T follicular helper cell (primary cell): ENCODE measurements at places on chromosomes 2 and 18.
A peak's percentile ranks its signal among the peaks of the same experiment; 100 is the strongest.

DNA sequence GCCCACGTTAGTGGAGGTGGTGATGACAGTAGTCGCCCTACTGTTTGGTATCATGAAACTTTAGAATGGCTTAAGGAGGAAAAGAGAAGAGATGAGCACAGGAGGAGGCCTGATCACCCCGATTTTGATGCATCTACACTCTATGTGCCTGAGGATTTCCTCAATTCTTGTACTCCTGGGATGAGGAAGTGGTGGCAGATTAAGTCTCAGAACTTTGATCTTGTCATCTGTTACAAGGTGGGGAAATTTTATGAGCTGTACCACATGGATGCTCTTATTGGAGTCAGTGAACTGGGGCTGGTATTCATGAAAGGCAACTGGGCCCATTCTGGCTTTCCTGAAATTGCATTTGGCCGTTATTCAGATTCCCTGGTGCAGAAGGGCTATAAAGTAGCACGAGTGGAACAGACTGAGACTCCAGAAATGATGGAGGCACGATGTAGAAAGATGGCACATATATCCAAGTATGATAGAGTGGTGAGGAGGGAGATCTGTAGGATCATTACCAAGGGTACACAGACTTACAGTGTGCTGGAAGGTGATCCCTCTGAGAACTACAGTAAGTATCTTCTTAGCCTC, 16.2 kb downstream of the MSH6 start:
- DNase-seq: no peak

- DNase-seq: no peak
Observed at GRCh38 chr18:61677435-61677970, 215.3 kb downstream of the RNF152 start.

DNA sequence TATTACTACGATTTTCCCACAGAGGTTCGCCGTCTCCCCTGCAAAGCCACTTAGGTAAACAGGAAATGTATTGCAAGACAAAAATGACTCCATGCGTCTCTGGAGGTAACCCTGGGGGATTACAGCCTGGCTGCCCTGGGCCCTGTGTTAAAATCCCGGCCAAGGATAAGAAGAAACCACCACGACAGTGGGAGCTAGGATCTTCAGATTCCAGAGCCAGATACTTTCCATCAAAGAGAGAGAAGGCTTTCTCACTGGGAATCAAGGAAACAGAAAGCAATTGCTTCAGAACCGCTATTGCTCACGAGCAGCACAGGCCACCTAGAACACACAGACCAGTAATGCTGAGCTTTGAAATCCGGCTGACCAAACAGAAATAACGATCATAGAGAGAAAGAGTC, 97.9 kb upstream of the ZNF516 start:
- DNase-seq: no peak

GRCh38 chr2:95374451-95374920, 28.0 kb upstream of the FAHD2A start:
- no peak for DNase-seq

GRCh38 chr2:196163285-196163684, 8.1 kb downstream of the STK17B start:
- DNase-seq: no peak

GRCh38 chr2:188114014-188114413, 177.7 kb upstream of the GULP1 start:
- no peak for DNase-seq

DNA sequence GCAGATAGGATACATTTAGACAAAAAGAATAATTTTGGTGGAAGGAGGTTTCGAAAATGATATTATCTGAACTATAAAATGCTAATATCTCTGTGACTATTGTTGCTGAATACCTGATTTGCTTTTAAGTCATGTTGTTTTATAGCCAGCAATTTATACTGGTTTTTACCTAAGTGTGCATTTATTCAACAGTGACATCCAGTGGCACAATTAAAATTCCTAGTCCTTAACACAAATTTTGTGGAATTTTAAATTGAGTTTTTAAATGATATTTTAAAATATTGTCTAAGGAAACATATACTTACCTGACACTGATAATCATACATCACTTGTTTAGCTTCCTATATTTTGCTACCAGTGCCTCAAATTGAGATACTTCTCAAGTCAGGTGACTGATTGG, 144.8 kb downstream of the ARHGAP28 start:
- DNase-seq: no peak

DNA sequence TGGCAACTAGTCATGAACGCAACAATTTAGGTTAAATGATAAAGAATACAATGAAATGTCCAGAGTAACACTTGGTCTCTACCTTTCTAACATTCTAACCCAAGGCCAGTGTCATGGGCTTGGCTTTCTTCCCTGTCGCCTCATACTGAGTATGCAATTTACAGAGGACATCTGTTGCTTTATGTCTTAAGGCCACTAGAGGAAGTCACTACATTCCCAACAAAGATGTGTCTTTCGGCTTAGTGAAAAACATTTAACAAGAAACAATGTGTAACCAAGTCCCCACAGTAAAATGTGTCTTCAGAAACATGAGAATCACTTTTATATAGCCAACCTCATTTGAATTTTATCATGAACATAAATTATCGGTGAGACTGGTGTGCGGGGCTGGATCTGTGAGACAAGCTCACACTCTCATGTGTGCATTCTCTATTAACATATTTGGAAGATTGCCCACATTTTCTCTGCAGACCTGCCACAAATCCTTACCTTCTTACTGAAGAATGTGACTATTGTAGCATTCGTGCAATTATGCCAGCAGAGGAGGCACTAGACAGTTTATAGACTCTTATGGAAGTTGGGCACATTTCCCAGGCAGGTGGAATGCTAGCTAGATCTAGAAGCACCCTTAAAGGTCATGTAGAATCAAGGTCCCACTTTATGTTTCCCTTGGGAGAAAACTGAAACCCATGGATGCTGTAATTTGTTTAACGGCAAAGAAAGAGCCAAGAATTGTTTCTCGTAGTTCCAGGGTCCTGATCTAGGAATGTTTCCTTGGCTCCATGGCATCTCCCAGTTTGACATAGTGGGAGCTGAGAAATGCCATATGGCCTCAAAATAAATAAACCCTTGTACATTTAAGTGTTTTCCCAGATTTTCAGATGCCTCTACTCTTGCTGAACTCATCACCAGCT, 101.8 kb downstream of the CD226 start:
- DNase-seq: no peak

- no peak for DNase-seq
Observed at GRCh38 chr18:54580202-54580729, 10.8 kb upstream of the DYNAP start.

- no peak for DNase-seq
Observed at GRCh38 chr2:229523663-229524062, 190.7 kb downstream of the DNER start.

GRCh38 chr18:23073996-23074606, 61.2 kb upstream of the CABLES1 start:
- DNase-seq: no peak

DNA sequence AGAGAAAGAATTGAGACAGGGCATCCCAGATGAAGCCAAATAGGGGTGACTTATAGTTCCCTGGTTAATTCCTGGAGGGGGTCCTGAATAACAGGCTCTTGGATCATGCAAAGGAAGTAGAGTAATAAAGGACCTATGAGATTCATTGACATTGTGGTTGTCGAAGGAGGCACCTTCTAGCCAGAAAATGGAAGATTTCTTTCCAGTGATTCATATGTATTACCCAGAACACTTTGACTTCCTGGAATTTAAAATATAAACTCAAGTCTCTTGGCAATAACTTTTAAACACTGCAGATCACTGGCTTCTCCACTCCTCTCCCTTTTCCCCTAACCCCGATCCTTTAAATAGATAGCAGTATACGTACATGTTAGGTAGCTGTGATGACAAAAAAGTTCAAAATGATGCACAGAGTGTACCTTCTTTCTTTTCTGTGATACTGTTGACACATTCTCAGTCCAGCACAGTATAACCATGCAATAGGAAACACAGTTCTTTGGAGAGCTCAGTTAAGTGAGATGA, 211.8 kb downstream of the LTBP1 start:
- DNase-seq: no peak

DNA sequence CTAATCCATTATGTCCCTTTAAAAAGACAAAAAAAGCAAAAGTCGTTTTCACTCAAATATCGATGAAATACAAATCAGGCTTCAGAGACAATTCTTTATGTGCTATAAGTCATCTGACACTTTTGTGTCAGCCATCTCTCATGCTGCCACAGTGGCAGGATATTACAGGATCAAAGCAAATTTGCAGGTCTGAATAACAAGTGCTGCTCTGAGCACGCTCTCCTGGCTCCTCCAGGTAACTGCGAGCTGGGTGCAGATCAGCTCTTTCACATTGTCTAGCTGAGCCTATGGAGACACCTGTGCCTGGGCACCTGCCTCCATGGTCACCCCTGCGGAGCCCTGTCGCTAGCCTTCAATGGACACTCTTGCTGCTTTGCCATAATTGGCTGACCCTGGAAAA, 250.2 kb upstream of the RAB12 start:
- no peak for DNase-seq

DNA sequence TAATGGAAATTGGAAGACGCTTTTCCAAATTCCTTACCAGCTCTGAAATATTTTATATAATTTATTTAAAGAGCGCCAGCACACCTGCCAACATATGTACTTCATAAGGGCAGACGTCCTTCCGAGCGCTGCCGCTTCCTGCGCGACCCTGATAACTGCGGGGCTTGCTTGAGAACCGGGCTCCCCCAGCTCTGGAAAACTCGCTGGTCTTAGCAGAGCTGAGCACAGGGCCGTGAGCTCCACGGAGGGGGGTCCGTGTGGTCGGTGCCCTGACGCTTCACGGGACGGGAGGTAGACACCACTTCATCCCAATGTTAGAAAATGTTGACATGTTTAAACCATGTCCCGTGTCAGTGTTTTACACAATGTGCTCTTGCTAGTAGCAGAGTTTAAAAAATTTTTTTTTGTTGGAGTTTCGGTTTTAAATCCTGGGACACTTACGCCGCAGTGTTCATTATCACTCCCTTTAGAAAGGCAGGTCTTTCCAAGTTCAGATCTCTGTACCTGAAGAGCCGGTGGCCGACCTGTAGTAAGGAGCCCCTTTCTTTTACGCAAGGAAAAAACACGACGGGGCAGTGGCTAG, 1.6 kb downstream of the NFATC1 start:
- no peak for DNase-seq

GRCh38 chr2:17892770-17893534, 14.5 kb downstream of the KCNS3 start:
- DNase-seq: no peak

- DNase-seq: no peak
Observed at GRCh38 chr2:237413777-237414661, at the start of gene COL6A3. Gene COL6A3, minus strand, starts transcription at chr2:237414164. Its CDS starts 17,347 bp downstream, at chr2:237396817.

DNA sequence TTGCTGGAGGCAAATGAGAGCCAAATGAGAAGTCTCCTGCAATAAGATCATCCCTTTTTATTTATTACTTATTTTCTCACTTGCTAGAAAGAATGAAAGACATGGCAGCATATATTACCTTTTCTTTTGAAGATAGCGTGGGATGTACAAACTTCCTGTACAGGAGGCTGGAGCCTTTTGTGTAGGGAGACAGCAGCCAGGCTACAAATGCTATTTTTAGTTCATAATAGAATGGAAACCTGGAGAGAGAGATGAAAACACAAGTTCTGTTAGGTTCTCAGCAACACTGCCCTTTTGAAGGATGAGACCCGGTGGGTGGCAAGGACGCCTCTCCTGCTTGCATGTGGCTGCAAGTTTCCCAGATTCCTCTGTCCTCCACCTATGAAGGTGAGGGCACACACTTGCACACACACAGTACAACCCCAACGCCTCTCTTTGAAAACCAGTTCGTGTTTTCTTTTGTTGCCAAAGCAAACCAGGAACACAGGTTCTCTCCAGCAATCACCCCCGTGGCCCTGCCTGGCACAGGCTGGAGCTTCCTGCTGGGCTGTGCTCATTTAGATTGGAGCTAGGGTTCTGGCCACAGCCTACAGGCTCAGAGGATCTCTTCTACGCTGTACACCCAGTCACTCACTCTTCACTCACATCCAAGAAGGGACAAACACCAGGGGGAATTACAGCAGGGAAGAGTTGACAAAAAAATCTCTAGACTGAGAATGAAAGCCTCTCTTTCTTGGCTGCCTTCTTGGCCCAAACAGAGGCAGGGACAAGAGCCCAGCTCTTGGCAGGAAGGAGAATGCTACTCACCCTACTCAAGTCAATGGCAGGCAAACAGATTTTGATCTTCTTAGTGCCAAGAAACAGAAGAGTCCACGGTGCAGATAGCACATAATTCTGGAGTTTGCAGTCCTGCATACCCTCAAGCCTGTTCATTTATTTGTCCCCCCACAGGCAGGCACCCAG, 55.6 kb downstream of the MRPL35 start:
- no peak for DNase-seq

- no peak for DNase-seq
Observed at GRCh38 chr2:16055848-16056580, 115.7 kb downstream of the MYCN start.

GRCh38 chr18:5057386-5058348, 139.4 kb downstream of the AKAIN1 start:
- DNase-seq: peak; percentile 10

DNA sequence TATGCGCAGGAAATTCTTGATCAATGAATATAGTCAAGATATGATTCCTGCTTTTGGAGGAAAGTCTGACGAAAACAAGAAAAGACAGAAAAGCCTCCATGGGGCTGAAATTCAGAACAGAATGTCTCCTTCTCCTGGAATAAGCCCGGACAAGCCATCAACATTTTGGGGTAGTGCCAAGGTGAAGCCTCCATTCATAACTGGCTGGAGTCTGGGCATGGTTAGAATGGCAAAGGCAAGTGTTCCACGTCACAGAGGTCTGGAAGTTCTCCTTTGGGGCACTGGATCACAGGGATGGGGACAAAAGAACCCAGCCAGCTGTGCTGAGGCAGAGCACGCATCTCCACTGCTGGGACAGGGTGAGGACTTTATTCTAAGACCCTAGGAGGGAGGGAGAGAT, 505.7 kb downstream of the CMPK2 start:
- no peak for DNase-seq

GRCh38 chr2:150182566-150183235, 304.8 kb downstream of the RND3 start:
- no peak for DNase-seq

- no peak for DNase-seq
Observed at GRCh38 chr2:62407401-62407800, 98.6 kb downstream of the TMEM17 start.

GRCh38 chr18:31828613-31829012, 67.9 kb upstream of the SLC25A52 start:
- DNase-seq: no peak

DNA sequence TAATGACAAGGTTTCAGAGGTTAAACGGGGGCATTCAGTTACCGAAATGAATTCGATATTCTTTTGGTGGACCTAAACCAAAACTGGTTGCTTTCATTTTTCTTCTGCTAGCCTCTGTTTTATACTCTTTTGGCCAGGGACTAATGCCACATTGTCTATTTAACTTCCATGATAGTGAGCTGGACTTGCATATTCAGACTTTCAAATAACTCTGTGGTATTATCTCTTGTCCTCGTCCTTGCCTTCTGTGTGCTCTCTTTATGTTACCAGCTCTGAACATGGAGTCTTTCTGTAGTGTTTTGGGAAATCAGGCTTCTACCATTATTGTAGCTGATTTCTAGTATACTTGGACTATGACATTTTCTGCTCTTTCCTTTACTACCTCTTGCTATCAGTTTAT, 75.1 kb downstream of the CCDC102B start:
- no peak for DNase-seq

- DNase-seq: no peak
Observed at GRCh38 chr2:235727891-235728799, 234.3 kb downstream of the AGAP1 start.
